ENCODE measurements at places on chromosomes 16 and 17. TPM values are rescaled to one million over a fixed set of nuclear protein-coding genes. Genes with fewer than 3 reads are reported as not detected.

DNA sequence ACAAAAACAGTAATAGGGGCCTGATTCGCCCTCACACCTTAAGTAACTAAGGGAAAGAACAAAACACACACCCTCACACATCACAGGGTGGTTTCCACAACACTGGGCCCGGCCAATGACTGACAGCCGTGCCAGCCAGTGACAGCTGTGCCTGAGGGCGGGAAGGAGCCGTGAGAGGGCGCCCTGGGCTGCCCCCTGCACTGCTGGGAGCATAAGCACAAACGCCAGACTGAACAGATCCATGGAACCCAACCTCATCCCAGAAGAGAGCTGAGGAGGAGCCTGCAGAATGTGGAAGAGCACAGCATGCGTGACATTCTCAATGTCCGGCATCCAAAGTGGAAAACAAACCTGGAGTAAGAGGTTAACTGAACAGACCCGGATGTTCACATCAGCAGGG lies 16.0 kb downstream of the CSNK1D start:
- H3K27ac ChIP-seq, result no peak overlapping the region
- H3K4me3 ChIP-seq, result no peak overlapping the region
- peaks cover 96% of the 10 kb centered on the region for H3K36me3 ChIP-seq

GRCh38 chr16:27228045-27228444 lies 24.7 kb downstream of the KDM8 start:
- DNase-seq, result no peak
- peaks cover 26% of the 10 kb centered on the region for H3K4me1 ChIP-seq
- no peaks in the 10 kb centered on the region for H3K27me3 ChIP-seq
- peaks cover 14% of the 10 kb centered on the region for H3K36me3 ChIP-seq
- H3K4me3 ChIP-seq, result no peak overlapping the region

GRCh38 chr16:24253192-24253591 lies 2.9 kb upstream of the CACNG3 start:
- H3K4me1 ChIP-seq, result no peaks in the 10 kb centered on the region
- DNase-seq, result no peak
- H3K27ac ChIP-seq, result no peak overlapping the region
- H3K4me3 ChIP-seq, result no peak overlapping the region
- peaks cover 36% of the 10 kb centered on the region for H3K27me3 ChIP-seq

Gene AOC3
- total RNA-seq, result 9.4 TPM

Gene LCAT
- total RNA-seq, result 13.6 TPM

Gene RPTOR
- 48.5 TPM for total RNA-seq

Data from suprapubic skin (tissue), 4 donors.